Esophagus mucosa (tissue), 1 donor: ENCODE measurements at places on chromosomes 13 and 19. TPM values are rescaled to one million over a fixed set of nuclear protein-coding genes. Genes with fewer than 3 reads are reported as not detected.
A peak's percentile ranks its signal among the peaks of the same experiment; 100 is the strongest.

GRCh38 chr19:38665950-38666662 is 18.7 kb downstream of the ACTN4 start:
- no peak for ATAC-seq

DNA sequence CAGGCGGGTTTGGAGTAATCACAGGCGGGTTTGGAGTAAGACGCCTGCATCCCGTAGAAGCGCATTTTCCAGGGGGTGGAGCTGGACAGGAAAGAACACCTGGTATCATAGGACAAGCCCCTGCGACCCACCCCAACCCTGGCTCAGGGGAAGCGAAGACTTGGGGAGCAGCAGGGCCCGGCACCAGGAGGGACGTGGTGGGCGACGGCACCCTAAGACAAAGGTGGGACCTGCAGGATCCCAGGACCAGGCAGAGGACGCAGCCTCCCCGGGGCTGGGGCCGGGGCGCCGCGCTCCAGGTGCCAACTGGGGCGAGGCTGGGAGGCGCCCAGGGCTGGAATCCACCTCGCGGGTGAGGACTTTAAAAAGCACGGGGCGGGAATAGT is 520 bp downstream of the ZNF600 start:
- peak; percentile 41 for ATAC-seq

DNA sequence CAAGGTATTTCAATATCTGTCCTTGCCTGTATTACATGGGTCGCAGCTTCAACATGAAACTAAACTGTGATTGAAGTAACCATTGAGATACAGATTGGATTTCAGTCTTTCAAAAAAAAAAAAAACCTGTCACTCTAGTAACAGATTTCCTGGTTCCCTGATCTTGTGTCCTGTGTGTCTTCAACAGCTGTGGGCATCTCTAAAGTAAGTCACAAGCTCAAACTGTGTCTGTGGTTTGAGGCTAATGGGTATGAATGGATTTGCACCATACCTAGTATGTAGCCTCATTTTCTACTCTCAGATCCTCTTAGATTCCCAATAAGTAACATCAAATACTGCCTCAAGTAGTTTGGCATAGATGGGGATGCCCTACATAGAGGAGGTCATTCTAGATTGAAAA is 300.1 kb downstream of the COG6 start:
- ATAC-seq = no peak

The NTF4 gene
- 5.6 TPM for total RNA-seq

The ZNF132 gene
- total RNA-seq = 1.0 TPM

The ZSCAN5A gene
- 7.8 TPM for total RNA-seq

- ATAC-seq = no peak
Measured at GRCh38 chr13:67402546-67402945, 172.4 kb upstream of the PCDH9 start.

The HSH2D gene
- total RNA-seq = 1.3 TPM

DNA sequence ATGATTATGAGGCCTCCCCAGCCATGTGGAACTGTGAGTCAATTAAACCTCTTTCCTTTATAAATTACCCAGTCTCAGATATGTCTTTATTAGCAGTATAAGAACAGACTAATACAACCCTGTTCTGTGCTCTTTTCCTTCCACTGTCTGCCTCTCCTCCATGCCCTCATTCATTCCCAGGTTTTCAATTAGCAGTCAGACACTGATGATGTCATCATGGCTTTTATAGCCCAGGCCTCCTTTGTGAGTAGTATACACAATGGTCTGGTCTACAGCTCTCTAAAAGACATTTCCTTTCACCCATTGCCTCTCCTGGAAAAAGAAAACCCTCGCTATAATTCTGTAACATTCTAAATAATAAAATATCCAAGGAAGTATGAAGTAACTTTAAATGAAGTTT is 25.5 kb downstream of the FGF14 start:
- no peak for ATAC-seq

The NCAN gene
- total RNA-seq = not detected

GRCh38 chr13:109249780-109250528 is 536.4 kb downstream of the IRS2 start:
- peak; percentile 84 for ATAC-seq

GRCh38 chr19:55485439-55486011 is 537 bp downstream of the NAT14 start:
- no peak for ATAC-seq

GRCh38 chr13:74644229-74644628 is 510.0 kb upstream of the KLF12 start:
- no peak for ATAC-seq

The LRRC25 gene
- 0.48 TPM for total RNA-seq

DNA sequence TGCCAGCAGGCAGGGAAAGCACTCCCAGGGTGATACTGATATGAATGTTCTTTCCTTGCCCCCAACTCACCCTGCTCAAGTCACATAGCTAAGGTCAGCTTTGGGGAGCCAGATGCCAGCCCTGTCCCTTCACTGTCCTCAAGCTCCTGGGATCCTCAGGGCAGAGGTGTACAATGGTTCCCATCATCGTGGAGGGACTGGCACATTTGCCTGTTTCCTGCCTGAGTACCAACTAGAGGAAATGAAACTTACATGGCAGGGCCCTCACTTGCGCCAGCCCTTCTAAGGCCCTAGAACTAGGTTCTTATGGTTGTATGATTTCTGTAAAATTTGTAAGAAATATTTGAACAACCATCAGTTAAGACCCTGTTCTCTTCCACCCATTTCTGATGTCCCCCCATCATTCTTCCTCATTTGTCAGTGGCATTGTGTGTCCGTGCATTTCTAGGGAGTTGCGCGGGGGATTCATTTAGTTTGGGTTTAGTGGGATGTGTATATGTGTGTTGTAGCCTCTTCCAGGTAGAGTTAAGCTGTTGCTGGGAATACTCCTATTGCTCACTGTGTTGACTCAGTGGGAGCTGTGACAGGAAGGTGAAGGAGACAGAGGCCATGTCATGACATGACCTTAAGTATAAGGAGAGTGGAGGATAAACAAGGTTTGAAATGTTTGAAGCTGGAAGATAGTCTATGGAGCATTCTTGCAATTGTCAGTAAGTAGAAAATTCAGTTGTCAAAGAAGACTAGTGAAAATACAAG is 41.3 kb upstream of the RCBTB2 start:
- ATAC-seq = peak; percentile 42

The HSD11B1L gene
- total RNA-seq = 1.1 TPM

- no peak for ATAC-seq
Measured at GRCh38 chr19:47886010-47886559, at the start of gene SULT2A1. Gene SULT2A1, minus strand, starts transcription at chr19:47886315. Its CDS starts 58 bp downstream, at chr19:47886257.

DNA sequence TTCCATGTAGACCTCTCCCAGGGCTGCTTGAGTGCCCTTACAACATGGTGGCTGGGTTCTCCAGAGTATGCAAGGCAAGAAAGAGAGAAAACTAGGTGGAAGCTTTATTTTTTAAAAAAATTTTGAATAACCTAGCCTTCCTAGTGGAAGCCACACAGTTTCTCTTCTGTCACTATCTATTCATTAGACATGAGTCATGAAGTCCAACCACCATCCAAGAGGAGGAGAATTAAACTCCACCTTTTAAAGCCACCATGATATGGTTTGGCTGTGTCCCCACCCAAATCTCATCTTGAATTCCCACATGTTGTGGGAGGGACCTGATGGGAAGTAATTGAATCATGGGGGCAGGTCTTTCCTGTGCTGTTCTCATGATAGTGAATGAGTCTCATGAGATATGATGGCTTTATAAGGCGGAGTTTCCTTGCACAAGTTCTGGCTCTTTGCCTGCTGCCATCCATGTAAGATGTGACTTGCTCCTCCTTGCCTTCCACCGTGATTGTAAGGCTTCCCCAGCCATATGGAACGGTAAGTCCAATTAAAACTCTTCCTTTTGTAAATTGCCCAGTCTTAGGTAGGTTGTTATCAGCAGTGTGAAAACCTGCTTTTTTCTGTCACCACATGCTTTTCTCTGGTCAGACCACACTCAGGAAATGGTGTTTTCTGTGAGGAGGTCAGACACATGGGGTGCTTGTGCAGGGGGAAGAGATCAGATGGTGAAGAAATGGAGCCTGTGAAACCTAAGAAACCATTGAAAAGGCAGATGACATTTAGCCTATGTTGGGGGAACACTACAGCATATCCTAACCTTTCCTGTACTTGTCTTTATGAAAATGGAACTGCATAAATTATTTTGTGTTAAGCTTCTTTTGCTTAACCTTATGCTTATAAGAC is 57.7 kb downstream of the ANKRD10 start:
- ATAC-seq = no peak

The CNFN gene
- total RNA-seq = 1,078 TPM

DNA sequence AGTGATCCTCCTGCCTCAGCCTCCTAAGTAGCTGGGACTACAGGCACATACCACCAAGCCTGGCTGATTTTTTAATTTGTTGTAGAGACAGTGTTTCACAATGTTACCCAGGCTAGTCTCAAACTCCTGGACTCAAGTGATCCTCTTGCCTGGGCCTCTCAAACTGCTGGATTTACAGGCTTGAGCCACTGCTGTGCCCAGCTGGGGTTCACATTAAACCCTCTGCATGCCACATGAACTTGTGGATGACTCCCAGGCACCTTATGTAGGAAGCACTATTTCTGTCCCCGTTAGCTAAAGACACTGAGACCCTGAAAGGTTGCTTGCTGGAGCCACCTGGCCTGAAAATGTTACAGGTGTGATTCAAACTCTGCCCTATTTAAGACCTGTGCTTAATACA is 10.5 kb downstream of the MYH14 start:
- no peak for ATAC-seq

GRCh38 chr13:84630476-84630875 is 748.2 kb upstream of the SLITRK1 start:
- no peak for ATAC-seq

GRCh38 chr13:39036212-39036611 is 1.7 kb downstream of the PROSER1 start:
- ATAC-seq = no peak

The KIR3DL1 gene
- total RNA-seq = not detected

The EEF1AKMT1 gene
- 4.5 TPM for total RNA-seq

DNA sequence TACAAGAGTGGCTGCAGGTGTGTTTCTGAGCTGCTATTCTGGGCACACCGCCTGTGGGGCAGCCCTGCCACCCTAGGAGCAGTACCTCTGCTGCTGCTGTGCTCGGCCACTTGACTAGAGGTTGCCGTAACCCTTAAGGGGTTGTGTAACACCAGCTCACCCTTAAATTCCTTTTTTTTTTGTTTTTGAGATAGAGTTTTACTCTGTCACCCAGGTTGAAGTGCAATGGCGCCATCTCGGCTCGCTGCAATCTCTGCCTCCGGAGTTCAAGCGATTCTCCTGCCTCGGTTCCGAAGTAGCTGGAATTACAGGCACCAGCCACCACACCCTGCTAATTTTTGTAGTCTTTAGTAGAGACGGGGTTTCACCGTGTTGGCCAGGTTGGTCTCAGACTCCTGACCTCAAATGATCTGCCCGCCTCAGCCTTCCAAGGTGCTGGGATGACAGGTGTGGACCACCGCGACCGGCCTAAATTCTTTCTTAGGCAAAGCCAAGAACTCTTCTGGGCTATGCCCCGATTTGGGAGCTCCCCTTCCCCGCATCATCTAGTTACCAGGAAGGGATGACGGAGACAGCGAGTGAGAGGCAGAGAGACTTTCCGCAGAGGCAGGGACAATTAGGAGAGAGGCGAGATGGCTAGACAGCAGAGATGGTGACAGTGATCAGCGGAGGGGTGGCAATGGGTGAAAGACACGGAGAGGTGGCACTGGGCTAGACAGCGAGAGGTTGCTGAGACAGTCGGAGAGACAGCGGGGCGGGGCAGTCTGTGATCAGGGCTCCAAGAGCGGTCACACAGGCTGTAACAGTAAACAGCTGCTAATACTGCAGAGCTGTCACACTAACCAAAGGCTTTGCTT is 4.4 kb upstream of the LILRA5 start:
- no peak for ATAC-seq

- ATAC-seq = no peak
Measured at GRCh38 chr13:78659732-78660494, 958 bp upstream of the OBI1 start.

The LILRB4 gene
- total RNA-seq = 0.48 TPM

The KLK12 gene
- total RNA-seq = 153 TPM

GRCh38 chr13:105740739-105741138 is 794.7 kb downstream of the EFNB2 start:
- no peak for ATAC-seq

DNA sequence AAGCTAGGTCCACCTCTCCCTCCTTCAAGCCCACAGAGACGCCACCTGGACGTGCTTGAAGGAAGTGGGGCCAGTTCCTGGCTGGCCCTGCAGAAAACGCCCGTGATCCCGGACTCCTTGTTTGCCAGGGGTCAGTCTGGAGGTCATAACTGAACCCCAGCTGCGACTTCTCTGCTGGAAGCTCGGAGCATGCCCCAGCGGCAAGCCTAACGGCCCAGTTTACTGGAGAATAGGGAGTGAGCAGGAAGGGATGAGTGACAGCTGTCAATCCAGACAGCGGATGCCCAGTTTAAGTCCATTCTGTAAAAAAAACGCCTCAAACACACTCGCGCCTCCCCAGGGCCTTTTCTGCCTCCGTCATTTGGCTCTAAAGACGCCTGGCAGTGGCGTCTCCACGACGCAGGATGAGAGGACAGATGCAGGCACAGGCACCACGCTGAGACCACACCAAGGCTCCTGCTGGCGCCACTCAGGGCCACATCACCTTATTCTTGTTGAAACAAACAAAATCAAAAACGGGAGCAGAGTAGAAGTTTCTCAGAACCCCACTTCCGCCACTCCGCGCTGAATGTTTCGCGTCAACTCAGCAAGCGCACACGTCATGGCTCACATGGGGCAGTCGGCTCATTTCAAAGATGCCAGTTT is 57.6 kb downstream of the RASA3 start:
- no peak for ATAC-seq

GRCh38 chr13:66821551-66821950 is 408.6 kb downstream of the PCDH9 start:
- ATAC-seq = no peak

- ATAC-seq = no peak
Measured at GRCh38 chr19:31528261-31528660, 179.0 kb upstream of the TSHZ3 start.

- no peak for ATAC-seq
Measured at GRCh38 chr13:31008400-31009115, 76.1 kb downstream of the TEX26 start.

DNA sequence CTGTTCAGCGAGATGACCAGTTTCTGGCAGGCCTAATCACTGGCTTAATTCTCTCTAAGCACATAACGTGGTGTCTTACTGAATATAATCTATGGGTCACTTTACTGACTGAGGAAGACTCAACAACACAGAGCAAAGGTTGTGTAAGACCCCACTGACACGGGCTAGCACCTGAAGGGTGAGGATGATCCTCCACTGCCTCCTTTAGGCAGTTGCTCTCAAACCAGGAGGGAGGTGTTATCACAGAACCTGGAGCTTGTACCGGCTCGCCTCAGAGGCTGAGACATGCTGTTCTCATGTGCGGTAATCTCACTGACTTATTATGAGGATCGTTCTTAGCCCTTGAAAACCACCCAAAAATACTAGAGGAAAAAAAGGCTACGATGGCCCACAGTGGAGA is 28.3 kb downstream of the RCBTB2 start:
- peak; percentile 43 for ATAC-seq

The ZNF729 gene
- not detected for total RNA-seq
